Kasumi-1 (cell line): ENCODE measurements at places on chromosomes 2 and 18.
A peak's percentile ranks its signal among the peaks of the same experiment; 100 is the strongest.

DNA sequence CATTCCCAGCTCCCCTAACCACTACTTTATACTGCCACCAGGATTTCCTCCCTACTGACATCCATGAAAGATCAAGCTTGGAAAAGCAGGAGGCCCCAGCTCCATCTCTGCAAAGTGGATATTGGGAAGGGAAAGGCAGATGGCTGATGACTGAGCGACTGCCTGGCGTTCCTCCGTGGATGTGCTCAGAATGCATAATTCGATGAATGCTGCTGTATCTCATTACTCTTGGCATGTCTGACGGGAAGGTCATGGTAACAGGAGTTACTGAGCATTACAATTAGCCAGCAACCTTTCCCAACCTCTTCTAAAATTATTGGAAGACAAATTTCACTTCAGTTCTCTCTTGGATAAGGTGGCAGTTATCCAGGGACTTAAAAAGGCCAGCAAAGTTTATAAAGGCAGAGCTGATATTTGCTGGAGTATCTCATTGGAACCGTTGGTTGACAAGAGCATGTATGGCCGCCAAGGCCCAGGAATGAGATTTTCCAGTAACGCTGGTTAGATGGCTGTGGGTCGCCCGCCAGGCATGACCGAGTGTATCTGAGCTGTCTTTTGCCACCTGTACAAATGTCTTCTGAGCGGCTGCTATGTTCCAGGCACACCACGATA is 34.5 kb downstream of the KCNE4 start:
- no peak for DNase-seq

DNA sequence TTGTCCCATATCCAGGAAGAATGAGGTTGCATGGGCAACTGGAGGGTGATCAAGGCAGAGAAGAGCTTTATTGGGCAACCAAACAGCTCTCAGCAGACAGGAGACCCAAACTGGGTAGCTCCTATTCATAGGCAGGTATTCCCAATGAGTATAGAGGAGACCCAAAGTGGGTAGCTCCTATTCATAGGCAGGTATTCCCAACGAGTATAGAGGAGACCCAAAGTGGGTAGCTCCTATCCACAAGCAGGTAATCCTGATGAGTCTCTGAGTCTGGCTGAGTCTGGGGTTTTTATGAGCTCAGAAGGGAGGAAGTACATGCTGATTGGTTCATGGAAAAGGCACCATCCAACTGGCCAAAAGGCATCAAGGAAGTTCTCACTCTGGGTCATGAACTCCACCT is 5.3 kb upstream of the GORASP2 start:
- no peak for DNase-seq

DNA sequence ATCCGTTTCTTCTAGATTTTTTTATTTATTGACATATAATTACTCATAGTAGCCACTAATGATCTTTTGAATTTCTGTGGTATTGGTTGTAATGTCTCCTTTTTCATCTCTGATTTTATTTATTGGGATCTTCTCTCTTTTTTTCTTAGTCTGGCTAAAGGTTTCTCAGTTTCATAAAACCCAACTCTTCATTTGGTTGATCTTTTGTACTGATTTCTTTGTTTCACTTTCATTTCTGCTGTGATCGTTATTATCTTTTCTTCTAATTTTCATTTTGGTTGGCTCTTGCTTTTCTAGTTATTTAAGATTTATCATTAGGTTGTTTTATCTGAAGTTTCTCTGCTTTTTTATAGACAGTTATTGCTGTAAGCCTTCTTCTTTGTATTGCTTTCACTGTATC is 463.6 kb upstream of the CRIM1 start:
- DNase-seq: no peak

- no peak for DNase-seq
These were observed 201.6 kb downstream of the ERBB4 start for GRCh38 chr2:212337036-212337435.

- no peak for DNase-seq
These were observed 85.7 kb upstream of the EPAS1 start for GRCh38 chr2:46211461-46211860.

DNA sequence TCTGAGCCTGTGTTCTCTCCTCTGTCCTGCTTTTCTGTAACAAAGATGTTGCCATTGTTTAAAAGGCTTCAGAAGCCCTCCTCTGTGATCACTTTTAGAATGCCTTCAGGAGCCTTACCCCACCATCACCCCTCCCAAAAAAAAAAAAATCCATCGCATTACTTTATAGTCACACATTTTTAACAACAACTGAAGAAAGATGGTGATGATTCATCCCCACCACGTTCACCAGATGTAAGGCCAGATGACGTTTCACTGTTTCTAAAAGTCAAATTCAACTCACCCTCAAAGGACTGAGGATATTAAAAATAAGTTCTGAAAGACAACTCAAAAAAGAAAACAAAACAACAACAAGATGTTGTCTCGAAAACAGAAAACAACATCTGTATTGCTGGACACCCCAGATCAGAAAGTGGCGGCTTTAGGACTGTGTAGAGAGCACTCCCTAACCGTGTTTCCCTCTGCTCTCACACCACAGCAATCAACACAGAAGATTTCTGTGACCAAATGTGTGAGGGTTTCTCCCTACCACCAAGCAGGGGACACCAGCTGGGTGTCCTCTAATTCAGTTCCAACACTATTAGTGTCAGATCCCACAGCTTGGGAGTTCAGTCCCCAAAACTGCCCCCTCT is 61.9 kb upstream of the CREB1 start:
- no peak for DNase-seq

DNA sequence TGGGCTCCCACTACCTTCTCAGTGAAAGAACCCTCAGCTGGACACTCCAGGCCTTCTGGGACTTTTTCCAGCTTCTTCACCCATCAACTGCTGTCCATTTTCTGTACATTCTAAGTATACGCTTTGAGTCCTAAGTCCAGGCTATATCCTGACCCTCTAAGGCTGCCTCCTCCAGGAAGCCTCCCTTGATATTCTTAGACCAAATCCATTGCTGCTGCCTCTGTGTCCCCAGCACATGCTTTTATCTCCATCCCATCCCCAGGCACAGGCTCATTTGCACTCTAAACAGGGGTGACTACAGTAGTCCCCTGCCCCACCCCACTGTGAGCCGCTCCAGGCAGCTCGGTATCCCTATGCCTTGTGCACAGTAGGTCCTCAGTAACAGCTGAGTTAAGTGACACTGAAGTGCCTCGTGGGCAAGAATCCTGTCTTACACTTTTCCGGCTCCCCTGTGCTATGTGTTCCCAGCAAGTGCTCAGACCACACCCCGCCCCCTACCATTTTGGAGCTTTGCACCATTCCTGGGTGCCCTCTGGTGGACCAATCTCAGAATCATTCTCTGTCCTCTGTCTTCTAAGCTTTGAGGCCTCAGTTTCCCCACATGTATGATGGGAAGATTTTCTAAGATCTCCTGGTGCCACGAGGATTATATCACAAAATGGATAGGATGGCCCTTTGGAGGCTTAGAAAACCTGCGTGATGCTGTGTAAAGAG is 34.9 kb downstream of the EMX1 start:
- DNase-seq: no peak

GRCh38 chr2:202624133-202624532 is 10.6 kb upstream of the FAM117B start:
- peak; percentile 49 for DNase-seq
